Common myeloid progenitor, CD34-positive (primary cell): ENCODE measurements at places on chromosomes 13 and 19.

GRCh38 chr13:21436582-21436981, 22.5 kb downstream of the ZDHHC20 start:
- DNase-seq = no peak

- no peak for DNase-seq
Measured at GRCh38 chr13:38382946-38383345, 33.3 kb downstream of the UFM1 start.

DNA sequence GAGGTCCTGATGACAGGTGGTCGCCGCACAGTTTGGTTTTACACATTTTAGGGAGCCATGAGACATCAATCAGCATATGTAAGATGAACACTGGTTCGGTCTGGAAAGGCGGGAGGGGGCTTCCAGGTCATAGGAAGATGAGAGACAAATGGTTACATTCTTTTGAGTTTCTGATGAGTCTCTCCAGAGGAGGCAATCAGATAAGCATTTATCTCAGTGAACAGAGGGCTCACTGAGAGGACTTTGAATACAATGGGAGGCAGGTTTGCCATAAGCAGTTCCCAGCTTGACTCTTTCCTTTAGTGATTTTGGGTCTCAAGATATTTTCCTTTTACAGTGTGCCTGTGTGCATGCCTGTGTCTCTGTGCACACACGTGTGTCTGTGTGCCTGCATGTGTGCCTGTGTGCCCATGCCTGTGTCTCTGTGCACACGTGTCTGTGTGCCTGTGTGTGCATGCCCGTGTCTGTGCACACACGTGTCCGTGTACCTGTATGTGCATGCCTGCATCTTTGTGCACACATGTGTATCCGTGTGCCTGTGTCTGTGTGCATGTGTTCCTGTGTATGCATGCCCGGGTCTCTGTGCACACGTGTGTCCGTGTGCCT, 35.5 kb upstream of the TMEM255B start:
- no peak for DNase-seq

DNA sequence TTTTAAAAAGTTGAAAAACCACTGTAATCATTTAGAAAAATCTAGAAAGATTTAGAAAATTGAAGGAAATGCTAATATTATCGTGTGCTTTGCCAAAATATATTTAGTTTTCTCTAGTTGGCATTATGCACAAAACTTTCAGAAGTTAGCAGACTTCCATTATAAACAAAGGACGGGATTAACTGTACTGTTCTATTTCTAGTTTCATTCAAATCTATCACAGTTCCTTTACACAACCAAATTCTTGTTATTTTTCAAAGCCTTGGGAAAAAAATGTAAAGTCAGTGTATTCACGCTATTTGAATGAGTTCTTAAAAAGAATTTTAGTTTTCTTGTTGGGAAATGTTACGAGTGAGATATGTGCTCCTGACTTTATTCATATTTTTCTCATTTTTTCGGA, 277.8 kb downstream of the LMO7 start:
- no peak for DNase-seq

DNA sequence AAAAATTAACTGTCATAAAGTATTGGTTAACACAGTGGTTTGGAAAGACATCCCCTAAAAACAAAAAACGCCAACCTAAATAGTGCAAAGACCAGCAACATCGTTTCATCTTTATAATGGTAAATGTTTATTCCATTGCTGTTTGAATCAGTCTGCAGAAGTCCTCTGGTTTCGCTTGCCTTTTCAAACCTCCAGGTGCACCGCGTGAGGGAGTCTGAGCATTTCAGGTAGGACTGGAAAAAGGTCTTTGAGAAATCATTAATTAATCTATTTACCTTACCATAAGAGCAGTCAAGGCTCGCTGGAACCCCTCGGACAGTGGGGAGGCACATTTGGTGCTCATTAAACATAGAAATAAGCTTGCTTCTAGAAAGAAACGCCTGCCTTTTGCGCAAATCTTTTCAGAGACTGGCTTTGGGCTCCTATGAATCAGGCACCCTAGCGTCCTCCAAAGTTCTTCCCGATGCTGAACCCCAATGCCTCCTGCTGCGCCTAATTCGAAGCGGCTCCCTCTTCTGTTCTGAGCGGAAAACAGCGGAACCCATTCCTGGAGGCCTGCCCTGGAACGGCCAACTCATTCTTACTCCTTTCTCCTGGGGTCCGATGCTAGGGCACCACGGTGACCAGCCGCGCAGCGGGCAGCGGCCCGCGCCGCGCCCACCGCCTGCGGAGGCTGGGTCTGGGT, 951 bp upstream of the MTUS2 start:
- DNase-seq = peak; percentile 41

- DNase-seq = peak; percentile 3
Measured at GRCh38 chr13:111460548-111461444, 140.4 kb downstream of the TEX29 start.

DNA sequence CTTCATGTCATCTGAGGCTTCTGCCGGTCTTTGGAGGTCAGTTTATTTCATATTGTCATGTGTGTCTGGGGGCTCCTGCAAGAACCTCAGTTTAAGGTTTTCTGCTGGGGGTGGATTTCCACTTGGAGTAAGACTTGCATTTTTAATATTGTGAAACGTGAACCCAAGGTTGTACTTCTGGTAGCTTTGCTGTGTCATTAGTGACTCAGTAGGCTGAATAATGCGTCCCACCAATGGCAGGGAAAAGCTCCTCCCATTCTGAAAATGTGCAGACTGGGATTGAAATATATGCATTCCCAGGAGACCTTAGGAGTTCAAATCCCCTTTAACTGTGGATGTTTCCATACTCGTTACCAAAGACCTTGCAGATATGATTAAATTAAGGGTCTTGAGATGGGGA, 46.2 kb downstream of the ING1 start:
- DNase-seq = no peak

DNA sequence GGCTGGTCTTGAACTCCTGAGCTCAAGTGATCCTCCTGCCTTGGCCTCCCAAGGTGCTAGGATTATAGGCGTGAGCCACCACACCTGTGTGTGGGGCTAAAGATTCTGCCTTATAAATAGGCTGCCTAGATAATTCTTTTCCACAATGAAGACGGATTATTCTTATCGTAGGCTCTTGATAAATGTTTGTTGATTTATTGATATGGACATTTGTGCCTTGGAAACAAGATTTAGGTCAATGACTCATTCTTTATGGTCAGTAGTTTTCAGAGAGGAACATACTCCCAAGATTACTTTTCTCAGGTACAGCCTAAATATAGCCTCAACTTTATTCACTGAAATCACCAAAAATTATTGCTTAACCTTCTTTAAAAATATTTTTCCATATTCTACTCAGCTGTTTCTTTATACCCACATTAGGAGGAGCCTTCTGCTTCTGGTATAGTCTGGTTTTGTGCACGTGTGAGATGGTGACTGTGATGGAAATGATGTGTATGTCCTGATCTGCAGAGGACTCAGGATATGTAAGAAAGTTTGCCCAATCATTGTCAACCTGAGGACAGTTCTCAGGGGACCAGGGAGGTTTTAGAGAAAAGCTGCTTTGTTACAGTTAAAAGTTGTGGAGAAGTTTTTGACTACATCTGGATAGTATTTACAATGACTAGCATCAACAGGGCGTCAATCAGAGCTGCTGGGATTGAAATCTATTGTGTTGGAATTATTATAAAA, 208.9 kb downstream of the DNAJC15 start:
- no peak for DNase-seq

- DNase-seq = peak; percentile 84
Measured at GRCh38 chr13:25080773-25081172, 15.2 kb upstream of the PABPC3 start.

- DNase-seq = no peak
Measured at GRCh38 chr13:25377244-25377962, 5.6 kb downstream of the ATP8A2 start.

DNA sequence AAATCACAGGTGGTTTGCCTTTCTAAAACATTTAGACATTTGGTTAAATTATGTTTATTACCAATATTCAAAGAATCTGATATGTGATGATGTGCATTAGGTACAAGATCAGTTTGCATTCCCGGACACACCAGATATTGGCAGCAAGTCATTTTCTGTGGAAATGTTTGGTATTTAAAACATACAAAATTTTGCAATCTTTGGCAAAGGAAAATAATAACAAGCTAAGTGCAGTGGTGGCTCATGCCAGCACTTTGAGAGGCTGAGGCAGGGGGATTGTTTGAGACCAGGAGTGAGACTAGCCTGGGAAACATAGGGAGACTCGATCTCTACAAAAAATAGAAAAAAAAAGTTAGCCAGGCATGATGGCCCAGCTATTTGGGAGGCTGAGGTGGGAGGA, 29.1 kb upstream of the TSC22D1 start:
- no peak for DNase-seq

- peak; percentile 64 for DNase-seq
Measured at GRCh38 chr19:2561895-2562294, 86.0 kb downstream of the GADD45B start.

DNA sequence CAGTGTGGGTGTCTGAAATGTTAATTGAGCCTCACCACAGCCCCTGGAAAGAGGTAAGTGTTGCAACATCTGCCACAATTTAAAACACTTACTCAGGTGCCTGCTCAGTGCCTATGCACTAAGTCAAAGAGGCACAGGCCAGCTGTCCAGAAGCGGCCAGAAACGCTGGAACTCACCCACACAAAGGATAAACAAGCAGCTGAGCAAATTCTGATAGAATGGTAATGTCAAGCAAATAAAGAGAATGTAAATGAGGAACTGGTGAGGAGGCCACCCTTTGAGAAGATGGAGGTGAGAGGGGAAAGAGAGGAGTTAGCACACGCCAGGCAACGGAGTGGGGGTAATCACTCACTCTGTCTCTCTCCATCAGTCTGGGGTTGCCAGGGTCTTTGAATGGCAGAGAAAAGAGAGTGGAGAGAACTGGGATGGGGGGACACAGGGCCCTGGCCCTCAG, 67.7 kb upstream of the SERP2 start:
- DNase-seq = peak; percentile 29

- no peak for DNase-seq
Measured at GRCh38 chr13:24207841-24208667, 47.5 kb downstream of the SPATA13 start.

GRCh38 chr19:51701468-51702100, 8.5 kb downstream of the SPACA6 start:
- no peak for DNase-seq

DNA sequence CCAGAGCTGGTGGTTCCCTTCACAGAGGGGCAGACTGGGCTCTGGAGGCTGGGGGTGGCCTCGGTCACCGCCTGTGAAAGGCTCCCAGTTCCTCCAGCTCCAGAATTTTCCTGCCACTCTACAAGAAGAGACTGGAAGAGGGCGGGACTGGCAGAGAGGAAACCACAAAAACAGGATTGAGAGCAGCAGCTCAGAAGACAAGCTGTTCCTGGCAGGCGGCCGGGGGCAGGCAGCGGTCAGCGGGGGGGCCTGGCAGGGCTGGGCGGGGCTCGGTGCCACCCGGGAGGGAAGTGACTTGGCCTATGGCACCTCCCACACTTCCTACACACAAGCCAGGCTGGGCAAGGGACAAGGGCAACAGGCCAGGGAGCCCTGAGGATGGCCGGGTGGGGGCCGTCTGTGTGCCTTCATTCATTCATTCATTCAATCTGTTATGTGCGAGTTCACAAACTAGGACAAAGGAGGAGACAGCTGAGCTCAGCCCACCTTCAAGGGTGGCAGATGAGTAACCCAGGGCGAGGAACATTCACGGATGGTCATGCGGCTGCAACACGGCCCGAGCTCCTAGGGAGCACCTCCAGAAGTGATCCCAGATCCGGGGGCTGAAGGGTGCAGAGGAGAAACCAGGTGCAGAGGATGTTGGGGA, 16.9 kb upstream of the BTBD2 start:
- peak; percentile 82 for DNase-seq

DNA sequence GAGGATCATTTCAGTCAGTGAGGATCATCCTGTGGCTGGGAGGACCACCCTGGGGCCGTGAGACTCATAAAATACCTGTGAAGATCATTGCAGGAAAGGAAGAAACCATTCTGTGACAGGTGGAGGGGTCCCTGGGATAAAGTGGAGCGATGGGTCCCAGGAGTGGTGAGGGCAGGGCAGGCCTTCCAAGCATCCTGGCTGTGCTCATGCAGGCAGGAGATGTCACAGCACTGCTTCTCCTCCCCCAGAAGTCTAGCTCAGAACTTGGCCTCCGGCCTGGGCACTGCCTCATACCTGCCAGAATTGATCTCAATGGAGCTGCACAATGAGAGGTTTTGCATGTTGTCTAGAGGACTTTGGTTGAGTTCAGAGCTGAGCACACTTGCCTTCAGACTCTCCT, 11.1 kb downstream of the KLK1 start:
- DNase-seq = no peak

DNA sequence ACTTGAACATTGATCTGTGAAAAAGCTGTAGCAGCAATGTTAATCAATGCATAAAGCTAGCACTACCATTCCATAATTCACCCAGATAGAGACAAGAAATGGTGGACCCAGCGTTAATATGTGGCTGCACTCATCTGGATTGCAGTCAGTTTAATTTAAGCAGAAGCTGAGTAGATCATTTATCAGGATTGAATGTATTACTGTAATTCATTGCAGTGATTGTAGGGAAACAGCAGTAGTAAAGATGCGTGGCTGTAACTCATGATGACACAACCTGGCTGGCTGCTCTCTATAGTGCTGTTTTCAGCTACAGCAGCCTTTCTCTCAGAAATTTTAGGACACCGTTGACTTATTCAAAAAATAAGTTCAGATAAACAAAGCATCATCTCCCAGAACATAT, 499.5 kb upstream of the SLITRK6 start:
- DNase-seq = no peak

- DNase-seq = no peak
Measured at GRCh38 chr13:36154567-36155291, 23.5 kb upstream of the DCLK1 start.

- DNase-seq = no peak
Measured at GRCh38 chr19:56884441-56884840, 43.9 kb upstream of the PEG3 start.

DNA sequence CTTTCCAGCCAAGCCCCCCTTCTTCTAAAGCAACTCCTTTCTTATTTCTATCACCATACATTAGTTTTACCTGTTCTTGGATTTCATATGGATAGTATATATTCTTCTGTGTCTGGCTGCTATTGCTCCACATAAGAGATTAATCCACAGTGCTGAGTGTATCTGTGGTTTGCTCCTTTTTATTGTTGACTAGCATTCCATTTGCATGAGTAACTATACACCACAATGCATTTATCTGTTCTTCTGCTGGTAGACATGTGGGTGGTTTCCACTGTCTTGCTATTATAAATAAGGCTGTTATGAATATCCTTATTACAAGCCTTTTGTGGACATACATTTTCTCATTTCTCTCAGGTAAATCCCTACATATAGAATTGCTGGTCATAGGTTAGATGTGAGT, 138.2 kb downstream of the SLC7A1 start:
- DNase-seq = peak; percentile 48

- no peak for DNase-seq
Measured at GRCh38 chr13:98199480-98199879, 22.4 kb upstream of the RNF113B start.

GRCh38 chr13:88472316-88472715, 801.1 kb downstream of the SLITRK5 start:
- DNase-seq = no peak

DNA sequence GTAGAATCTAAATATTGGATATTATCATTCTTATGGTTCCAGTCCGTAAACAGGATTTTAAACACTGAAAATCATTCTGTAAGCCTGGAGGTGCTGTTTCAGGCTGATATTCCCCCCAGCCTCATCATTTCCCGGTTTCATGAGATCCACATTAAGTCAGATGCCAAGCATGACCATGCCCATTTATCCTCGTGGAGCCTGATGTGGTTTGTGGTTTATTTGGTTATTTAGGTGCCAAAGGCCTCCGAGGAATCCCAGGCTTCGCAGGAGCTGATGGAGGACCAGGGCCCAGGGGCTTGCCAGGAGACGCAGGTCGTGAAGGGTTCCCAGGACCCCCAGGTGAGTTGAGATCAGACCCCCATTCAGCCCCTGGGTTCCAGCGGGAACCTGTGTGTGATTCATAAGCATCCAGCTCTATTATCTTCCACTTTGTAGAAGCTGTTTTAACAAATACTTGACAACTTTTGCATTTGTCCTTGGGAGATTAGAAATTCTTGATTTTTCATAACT, 92.5 kb downstream of the RAB20 start:
- DNase-seq = no peak
